ENCODE measurements at places on chromosomes 6 and 20. TPM values are rescaled to one million over a fixed set of nuclear protein-coding genes. Genes with fewer than 3 reads are reported as not detected.

The FOXA2 gene
- total RNA-seq = not detected

The MTFR2 gene
- total RNA-seq = 2.7 TPM

The RHAG gene
- total RNA-seq = not detected

GRCh38 chr6:138722425-138723371, 50.9 kb upstream of the CCDC28A start:
- DNase-seq = no peak

GRCh38 chr20:63233924-63234323, 1.8 kb upstream of the BIRC7 start:
- DNase-seq = no peak

DNA sequence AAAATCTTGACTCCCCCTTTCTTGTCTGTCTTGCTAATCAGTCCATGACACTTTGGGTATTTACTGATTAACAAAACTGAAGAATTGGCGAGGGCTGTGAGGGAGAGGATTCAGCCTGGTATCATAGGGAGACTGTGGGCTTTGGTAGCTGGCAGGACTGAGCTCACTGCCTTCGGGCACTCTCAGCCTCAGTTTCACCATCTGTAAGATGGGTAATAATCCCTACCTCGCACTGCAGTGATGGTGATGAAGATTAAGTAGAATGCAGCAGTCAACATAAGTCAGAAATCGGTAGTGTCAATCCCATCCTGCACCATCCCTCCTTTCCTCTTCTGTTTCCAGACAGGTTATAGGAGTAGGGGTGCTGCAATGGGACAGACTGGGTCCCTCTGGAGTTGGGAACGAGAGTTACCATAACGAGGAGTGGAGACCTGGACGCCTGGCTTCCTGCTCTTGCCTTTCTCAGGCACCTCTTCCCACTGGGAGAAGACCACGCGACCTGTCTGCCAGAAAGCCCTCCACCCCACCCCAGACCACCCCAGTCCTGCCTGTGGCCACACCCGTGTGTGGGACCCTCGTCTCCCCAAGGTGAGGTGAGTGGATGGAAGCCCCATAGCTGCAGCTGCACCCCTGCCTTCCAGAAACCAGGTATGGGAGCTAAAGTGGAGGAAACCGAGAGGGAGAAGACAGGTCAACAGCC, 99.1 kb downstream of the SNX5 start:
- DNase-seq = no peak

- no peak for DNase-seq
These were observed 37.6 kb downstream of the BEND3 start for GRCh38 chr6:107077710-107078109.

DNA sequence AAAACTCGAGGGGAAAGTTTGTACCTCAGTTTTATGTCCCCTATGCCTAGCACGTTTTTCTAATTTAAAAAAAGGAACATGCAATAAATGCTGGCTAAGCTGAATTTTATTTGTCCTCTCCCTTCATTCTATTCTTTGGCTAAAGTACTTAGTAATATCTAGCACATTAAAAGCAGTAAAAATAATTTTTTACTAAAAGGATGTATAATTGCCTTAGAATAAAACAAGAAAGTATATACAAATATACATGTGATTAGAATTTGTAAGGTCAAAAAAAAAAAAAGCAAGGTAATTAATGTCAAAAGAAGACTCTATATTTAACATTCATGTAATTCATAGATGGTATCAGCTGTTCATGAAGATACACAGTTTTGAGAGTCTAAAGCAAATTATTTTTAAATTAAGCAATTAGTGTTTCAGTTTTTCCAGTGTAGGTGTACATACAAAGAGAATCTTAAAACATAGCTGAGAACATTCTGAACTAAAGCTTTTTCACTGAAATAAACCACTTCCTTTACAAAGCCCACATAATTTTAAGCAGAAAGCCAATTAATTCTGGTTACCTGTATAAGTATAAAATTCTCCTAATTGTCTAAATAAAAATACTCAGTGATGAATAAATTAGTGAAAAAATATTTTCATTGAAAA, 32.4 kb downstream of the HBS1L start:
- DNase-seq = no peak

- no peak for DNase-seq
These were observed 20.1 kb upstream of the ZNF451 start for GRCh38 chr6:57069920-57070331.

- no peak for DNase-seq
These were observed 143.3 kb upstream of the PRND start for GRCh38 chr20:4578375-4578774.
